Right ventricle myocardium superior (tissue), 1 donor: ENCODE measurements at places on chromosomes 1 and 21.

DNA sequence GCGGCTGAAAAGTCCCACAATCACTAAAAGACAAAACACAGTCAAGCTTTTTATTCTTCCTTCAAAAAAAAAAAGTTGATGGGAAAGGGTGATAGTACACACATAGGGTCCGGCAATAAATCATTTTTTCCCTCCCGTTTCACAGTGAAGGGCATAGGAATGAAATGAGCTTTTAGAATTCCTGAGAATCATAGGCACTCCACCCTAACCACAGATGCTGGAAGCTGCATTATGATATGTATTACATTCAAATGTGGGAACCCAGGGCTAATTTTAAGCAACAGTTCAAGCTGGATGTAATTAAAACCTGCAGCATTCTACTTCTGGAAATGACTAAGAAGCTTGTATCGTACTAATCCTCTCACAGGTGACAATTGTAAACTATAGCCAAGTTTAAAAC lies 75.7 kb upstream of the KCNJ15 start:
- no peak for DNase-seq

GRCh38 chr1:232965124-232965911 lies 14.9 kb downstream of the NTPCR start:
- no peak for DNase-seq

DNA sequence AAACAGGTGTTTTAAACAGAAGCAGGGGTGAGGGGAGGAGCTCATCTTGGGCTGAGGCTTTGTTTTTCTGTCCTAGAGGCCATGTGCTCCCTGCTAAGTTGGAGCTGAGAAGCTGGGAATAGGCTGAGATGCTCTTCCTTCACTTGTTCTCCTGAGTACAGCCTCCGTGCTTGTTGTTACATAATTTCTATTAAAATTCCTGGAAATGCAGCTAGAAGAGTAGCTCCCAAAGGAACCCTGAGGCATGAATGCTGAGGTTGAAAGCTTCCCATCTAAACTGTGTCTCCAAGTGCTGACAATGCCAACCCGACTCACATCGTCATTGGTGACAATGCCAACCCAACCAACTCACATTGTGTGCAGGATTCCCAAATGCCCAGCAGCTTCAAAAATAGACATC lies 12.6 kb upstream of the ITPKB start:
- DNase-seq = no peak

- DNase-seq = no peak
Observed at GRCh38 chr1:11529763-11530730, 51.1 kb downstream of the DISP3 start.

- DNase-seq = no peak
Observed at GRCh38 chr1:239558991-239559390, 172.6 kb downstream of the CHRM3 start.

DNA sequence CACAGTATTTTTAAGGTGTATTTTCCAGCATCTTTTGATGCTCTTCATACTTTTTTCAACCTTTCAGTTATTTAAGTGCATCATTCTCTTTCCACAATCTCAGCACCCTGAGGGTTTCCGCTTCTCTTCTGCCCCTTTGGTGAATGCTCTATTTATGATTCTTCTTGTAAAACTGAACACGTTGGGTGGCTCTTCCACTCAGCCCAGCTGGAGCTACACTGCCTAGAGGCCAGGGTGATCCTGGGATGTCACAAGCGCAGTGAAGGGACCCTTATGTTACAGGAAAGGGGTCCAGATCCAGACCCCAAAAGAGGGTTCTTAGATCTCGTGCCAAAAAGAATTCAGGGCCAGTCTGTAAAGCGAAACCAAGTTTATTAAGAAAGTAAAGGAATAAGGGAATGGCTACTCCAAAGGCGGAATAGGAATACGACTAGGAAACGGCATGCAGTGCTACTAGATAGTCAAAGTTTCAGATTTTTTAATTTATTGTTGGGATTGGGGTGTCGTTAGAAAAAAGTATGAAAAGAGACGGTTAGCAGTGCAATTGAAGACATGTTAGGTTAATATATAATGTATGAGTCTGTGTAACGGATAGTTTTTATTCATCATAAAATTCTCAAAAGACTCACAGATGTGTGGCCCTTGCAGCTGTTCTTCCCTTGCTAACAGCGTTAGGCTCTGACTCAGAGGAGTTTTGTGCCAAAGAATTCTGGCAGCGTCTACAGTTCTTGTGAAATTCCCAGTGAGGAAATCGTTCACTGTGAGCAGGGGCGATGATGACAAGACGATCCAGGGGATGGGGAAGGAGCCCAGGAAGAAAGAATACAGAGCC lies 14.4 kb upstream of the ERVH48-1 start:
- no peak for DNase-seq

- DNase-seq = no peak
Observed at GRCh38 chr1:158516966-158517365, 37.2 kb downstream of the OR6Y1 start.
